AG04450 (cell line): ENCODE measurements at places on chromosomes 4 and X.

- DNase-seq = no peak
These were observed 76.2 kb upstream of the GBA3 start for GRCh38 chr4:22616516-22616915.

DNA sequence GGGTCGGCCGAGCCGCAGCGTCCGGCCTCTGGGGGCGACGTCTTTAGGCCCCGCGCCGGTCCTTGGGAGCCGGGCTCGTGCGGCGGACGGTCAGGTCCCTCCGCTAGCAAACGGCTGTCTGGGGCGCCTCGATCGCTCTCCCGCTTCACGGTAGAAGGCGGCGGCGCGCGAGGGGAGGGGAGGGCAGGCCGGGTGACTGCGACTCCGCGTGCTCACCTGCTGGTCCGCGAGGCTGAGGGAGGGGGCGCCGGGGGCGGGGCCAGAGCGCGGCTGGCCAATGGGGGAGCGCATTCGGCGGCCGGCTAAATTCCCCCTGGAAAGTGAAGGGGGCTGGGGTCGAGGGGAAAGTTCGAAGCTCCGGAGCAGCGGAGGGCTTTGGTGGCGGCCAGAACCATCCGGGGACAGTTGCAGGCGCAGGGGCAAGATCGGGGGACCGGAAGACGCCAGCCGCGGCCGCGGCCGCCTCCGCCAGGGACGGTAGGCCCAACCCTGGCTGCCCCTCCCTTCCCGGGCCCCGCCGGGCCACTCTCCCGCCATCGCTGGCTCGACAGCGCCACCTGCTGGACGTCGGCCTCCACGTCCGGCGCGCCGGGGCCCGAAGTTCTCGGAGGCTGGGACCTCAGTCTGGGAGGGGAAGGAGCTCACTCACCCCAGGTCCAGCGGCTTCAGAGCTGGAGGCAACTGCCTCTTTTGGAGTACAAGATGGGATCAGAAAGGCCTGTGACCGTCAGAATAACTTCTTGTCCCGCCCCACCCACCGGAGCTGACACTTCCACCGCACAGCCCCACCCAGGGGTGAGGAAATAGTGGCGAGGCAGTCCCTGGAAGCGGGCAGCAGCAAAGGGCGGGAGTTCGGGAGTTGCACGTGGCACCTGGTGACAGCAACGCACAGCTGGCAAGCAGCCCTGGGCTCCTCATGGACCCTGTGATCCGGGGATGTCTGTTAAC is 49.9 kb downstream of the ELF4 start:
- DNase-seq = no peak

- peak; percentile 81 for DNase-seq
These were observed 34.2 kb downstream of the WDR13 start for GRCh38 chrX:48631376-48632090.

DNA sequence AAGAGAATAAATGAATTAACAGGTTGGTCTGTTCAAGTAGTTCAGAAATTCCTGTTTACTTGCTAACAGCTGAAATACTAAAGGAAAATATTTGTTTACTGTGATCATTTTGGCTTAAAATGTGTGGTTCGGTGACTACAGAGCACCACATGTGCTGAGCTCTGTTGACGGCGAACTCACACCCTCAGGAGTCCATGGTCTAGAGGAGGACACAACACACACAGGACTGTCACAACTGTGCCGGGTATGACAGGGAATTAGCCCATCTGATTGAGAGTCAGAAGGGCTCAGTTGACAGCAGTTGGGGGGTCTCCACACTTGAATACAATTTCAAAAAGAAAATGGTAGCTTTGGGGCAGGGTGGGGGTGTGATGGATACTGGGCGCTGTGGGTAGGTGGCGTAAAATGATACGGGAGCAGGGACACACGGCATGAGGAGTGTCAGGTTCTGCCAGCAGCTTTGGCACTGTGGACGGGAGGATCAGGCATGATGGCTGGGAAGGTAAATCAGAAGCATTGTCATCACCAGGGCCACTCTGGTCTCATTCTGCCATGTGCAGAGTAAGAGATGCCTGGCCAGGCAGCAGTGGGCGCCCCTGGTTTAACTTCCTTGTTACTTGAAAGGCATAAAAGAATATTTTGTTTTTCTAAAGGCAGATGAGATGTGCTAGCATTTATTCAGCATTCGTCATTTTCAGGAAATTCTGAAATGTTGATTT is 33.3 kb downstream of the CLDN22 start:
- no peak for DNase-seq

DNA sequence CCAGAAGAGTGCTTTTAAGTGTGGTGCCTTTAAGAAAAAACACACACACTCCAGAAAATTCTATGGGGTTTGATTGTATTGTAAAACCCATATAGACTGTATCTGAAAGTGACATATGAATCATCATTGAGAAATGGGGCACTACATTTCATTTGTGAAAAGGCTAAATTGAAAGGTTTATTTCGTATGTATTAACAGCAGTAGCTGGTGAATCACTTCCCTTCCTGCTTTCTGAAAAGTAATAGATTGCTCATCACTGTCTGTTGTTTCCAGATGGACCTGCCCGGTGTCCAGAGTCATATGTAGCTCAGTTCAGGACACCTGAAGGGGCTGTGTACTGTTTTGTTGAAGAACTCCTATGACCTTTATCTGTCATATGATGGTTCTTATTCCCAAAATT is 28.1 kb upstream of the HPRT1 start:
- DNase-seq = no peak
